ENCODE measurements at places on chromosomes 13 and 19.

- no peak for DNase-seq
These were observed 2.5 kb upstream of the BCAT2 start for GRCh38 chr19:48813123-48813913.

DNA sequence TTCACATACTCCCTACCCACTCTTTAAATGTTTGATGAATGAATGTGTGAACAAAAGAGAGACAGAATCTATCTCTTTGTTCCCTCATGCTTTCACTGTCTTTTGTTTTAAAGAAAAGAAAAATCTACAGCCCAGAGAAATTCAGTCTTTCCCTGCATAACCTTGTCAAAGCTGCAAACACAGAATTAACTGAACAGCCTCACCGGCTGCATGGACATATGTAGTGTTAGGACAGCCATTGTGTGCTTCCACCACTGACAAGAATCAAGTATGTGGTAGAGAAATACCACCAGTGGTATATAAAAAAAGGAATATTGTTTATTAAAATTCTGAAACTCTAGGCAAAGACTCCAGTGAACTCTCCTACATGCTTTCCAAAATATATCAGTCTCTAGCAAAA lies 348.4 kb upstream of the NBEA start:
- no peak for DNase-seq

DNA sequence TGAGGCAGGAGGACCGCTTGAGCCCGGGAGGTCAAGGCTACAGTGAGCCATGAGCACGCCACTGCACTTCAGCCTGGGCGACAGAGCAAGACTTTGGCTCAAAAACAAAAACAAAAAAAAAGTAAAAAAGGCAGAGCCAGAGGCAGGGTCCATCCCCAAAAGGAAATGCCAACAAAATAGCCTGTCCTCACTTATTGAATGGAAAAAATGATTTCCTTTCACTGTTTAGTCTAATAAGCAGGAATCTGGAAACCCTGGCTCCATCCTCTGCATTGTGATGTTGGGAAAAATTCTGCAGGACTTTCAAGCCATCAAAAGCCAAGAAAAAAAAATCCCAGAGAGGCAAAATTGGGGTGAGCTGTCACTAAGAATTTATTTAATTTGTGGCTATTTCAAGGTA lies 23.2 kb downstream of the ZIC5 start:
- no peak for DNase-seq

GRCh38 chr13:98240135-98240534 lies 63.1 kb upstream of the RNF113B start:
- DNase-seq = no peak

DNA sequence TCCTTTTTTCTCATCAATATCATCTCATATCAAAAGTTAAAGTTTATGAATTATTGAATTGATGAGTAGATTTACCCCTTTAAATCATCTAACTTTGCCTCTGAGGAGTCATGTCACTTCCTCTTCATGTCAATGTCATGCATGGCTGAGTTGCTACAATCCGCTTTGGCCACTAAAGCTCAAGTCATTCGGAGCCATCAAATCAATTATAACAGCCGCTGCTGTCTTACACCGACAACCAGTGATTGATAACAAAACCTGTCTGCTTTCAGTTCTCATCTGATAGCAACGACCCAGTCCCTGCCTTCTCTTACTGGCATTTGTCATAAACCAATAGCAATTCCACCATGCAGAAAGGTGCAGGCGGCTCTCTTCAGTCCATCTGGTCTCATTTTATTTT lies 429.3 kb downstream of the DIAPH3 start:
- no peak for DNase-seq

DNA sequence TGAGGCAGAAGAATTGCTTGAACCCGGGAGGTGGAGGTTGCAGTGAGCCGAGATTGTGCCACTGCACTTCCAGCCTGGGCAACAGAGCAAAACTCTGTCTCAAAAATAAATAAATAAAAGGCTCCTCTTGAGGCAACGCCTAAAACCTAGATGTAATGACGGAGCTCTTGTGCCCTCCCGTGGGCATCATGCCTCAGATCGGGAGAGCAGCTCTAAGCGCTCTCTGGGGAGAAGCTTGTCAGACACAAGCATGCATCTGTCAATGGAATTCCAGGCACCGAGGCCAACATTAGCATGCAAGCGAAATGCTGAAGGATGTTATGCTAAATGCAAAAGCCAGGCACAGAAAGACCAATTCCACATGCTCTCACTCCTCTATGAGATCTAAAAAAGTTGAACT lies 45.6 kb upstream of the MRI1 start:
- DNase-seq = no peak

DNA sequence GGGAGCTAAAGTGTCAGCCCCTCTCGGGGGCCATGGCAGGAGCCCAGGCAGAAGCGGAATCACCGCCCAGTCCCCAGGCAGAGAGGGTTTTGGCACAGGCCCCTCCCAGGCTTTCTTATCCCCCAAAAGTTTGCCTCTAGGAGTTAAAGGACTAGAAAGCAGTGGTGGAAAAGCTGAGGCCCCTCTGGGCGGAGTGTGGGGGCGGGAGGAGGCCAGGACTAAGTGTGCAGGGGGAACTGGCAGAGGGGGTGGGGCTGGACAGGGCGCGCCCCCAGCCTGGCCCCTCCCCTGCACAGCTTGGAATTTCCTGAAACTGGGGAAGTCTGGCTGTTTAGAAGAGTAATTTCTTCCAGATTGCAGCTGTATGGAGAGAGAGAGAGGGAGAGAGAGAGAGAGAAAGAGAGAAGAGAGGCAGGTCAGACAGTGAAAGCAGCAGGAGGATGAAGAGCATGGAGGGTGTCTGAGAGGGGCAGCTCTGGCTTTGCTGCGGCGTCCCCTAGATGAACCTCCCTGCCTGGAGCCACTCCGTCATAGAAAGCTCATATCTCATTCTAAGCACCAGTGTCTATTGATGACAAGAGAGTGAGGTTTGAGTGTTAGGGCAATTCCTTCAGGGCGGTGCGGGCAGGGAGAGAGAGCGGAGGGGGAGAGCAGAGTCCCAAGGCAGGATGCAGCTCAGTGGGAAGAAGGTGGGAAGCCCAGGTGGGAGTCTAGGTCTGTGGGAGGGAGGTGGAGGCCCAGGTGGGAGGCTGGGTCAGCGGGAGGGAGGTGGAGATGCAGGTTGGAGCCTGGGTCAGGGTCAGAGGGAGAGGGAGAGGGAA lies at the start of gene CDC42EP5:
TSS of gene CDC42EP5 (minus strand) at position 226 of the 821 bp plus-strand sequence. CDS start 7,749 bp downstream, outside the sequence.
- DNase-seq = no peak

GRCh38 chr13:53408847-53409568 lies 380.4 kb downstream of the OLFM4 start:
- DNase-seq = no peak

Measured in T-helper 17 cell (primary cell).